ENCODE measurements at places on chromosomes 6 and 20.

DNA sequence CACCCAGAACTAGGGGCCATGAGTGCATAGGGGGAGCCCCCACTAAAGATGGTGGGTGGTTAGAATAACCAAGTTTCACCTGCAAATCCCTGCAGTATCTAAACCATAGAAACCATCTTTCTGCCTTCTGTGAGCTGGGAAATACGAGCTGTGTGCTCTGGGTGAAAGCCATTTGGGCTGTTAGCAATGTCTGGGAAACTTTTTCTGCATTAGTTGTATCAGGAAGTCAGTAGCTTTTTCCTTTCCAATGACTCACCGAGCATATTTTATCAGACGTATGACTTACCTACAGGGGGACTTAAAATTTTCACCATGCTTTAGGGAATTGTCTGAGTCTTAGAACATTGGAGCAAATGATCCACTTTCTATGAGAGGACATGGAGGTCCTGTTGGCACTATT lies 584.0 kb downstream of the QKI start:
- no peak for DNase-seq

- no peak for DNase-seq
Measured at GRCh38 chr20:46206025-46206424, 87.9 kb downstream of the CD40 start.

- no peak for DNase-seq
Measured at GRCh38 chr6:40426346-40427066, 160.7 kb downstream of the LRFN2 start.

GRCh38 chr20:41049451-41049850 lies 20.8 kb downstream of the TOP1 start:
- no peak for DNase-seq

DNA sequence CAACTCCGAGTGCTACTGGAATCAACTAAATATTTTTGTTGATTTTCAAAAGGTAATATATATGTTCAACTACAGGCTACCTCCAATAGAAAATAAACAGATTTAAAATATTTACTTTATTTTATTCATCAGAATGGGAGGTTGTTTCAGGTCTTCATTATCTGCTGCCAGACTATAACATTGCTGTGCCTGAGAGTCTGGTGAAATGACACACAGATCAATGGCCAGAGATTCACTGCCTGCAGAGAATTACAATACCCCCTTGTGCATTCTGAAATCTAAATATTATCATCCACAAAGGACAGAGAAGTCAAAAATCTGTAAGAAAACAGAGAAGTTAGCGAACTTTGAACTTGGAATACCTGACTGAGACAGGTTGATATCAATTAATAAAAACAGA lies 667.8 kb upstream of the GJE1 start:
- no peak for DNase-seq

- no peak for DNase-seq
Measured at GRCh38 chr6:41122918-41123317, 31.2 kb downstream of the TREML1 start.

DNA sequence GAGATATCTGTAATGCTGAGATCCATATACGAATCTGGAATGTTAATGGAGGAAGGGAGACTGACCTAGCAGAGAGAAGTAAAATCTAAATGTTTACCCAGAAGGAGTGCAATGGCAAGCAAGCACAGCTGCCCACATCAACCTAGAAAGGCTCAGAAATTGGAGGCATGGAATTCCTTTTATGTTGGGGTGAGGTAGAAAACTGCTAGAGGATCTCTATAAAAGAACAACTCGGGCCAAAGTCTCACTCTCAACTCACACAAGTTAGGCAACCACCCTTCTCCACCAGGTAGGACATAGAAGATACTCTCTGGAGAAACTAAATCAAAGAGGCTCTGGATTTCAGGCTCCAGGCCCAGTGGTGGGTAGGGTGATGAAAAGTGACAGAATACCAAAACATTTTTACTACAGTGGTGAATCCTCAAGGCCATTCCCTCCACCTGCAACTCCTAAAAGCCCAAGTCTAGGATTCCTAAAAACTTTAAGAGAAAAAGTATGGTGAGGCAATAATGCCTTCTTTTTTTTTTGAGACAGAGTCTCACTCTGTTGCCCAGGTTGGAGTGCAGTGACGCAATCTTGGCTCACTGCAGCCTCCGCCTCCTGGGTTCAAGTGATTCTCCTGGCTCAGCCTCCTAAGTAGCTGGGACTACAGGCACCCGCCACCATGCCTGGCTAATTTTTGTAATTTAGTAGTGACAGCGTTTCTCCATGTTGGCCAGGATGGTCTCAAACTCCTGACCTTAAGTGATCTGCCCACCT lies 9.5 kb upstream of the ADGRG6 start:
- DNase-seq, result no peak

DNA sequence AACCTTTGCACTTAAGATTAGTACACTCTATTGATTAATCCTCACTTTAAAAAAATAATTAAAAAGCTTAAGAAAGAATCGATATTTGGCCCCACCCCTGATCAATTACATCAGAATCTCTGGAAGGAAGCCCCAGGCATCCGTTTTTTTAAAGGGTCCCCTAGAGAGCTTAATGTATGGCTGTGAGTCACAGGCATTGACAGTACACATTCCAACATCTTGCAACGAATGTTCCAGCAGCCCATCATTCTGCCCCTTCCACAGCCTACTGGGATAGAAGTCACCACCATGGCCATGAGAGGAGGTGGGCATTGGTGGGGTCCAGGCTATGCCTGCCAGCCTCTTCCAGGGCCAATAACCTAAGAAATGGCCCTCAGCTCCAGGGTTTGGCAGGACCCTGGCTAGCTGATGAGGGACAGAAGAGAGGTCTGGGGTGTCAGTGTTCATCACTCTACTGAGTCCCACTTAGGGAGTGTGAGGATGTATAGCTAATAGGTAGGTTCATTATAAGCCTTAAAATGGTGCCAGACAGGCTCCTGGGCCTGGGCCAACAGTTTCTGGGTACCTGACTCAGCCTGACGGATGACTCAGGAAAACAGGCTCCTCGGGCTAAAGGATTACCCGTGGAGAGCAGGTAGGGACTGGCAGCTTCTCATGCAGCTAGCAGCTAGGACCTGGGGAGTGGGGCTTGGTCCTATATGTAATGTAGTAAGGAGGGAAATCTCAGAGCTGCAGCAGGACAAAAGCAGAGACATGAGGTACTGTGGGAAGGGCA lies 40.4 kb downstream of the MDGA1 start:
- no peak for DNase-seq

GRCh38 chr20:47713878-47714450 lies 71.3 kb downstream of the SULF2 start:
- no peak for DNase-seq

GRCh38 chr6:30151580-30151979 lies 9.4 kb downstream of the TRIM10 start:
- DNase-seq, result no peak

GRCh38 chr6:4599924-4600323 lies 176.3 kb upstream of the CDYL start:
- no peak for DNase-seq

- no peak for DNase-seq
Measured at GRCh38 chr20:63688228-63689045, 8.0 kb upstream of the TNFRSF6B start.

GRCh38 chr6:129597023-129597713 lies 112.8 kb downstream of the ARHGAP18 start:
- no peak for DNase-seq

DNA sequence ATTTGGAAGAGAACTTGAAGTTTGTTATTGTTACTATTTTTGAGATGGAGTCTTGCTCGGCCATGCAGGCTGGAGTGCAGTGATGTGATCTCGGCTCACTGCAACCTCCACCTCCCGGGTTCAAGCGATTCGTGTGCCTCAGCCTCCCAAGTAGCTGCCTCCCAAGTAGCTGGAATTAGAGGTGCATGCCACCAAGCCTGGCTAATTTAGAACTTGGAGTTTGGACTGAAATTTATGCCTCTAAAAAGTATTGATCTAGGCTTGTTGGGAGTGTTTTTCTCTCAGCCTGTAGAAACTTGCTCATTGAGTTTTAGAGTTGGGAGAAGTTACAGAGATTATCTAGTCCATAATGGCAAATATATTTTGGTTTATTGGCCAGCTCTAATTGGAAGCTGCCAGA lies 4.1 kb downstream of the ITCH start:
- no peak for DNase-seq

DNA sequence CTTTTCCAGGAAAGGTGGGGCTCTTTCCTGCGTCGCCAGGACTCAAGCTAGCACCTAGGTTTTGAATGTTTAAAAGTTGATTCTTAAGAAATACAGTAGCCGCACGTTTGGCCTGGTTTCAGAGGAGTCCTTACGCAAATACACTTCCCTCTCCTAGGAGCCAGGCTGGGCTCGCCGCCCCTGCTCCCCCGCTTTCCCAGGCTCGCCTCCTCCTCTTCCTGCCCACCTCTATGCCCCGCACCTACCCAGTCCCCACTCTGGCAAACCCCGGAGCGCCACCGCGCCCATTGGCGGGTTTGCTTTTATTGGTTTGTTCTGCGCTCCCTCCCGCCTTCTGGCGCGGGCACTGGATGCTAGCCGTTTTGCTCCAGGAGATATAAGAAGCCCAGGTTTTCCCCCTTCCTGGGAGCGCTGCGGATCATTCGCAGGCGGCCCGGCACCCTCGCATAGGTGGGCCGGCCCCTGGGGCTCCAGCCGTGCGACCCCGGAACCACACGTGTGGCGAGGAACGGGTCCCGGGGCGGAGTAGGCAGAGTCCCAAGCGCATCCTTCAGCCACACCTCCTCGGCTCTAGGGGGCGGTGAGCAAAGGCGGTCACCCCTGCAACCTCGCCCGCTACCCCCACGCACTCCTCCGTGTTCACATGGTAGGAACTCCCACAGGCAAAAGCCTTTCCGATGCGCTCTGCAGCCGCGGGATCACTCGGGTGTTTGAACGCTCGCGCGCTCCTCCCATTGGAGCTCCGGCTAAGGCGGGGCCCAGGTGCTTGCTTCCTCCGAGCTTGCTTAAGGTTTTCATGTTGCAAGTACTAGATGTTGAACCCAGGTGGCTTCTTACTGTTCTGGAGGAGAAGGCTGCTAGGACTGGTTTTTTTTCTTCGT lies 119.0 kb downstream of the RTN4IP1 start:
- DNase-seq, result peak; percentile 57

- no peak for DNase-seq
Measured at GRCh38 chr6:115514656-115515055, 546.0 kb downstream of the FRK start.

DNA sequence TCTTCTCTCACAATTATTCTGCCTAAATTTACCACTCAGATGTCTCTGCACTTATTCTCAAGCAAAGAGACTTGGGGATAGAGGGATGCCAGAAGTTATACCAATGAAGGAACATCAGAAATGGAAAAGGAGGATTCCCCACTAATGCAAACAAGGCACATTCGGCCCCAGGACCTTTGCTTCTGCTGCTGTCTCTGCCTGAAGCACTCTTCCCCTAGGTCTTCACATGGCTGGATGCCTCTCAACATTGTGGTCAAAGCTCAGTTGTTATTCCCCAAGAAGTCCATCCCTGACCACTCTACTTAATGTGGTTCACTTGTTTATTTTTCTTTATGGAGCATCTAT lies 508.7 kb downstream of the DOK5 start:
- no peak for DNase-seq

GRCh38 chr6:93581371-93581770 lies 162.0 kb upstream of the EPHA7 start:
- no peak for DNase-seq

- no peak for DNase-seq
Measured at GRCh38 chr6:14645221-14645620, 527.6 kb downstream of the CD83 start.

GRCh38 chr6:130303431-130303830 lies 62.4 kb upstream of the TMEM200A start:
- DNase-seq, result no peak

- DNase-seq, result no peak
Measured at GRCh38 chr20:49187330-49187850, 744 bp downstream of the STAU1 start.

DNA sequence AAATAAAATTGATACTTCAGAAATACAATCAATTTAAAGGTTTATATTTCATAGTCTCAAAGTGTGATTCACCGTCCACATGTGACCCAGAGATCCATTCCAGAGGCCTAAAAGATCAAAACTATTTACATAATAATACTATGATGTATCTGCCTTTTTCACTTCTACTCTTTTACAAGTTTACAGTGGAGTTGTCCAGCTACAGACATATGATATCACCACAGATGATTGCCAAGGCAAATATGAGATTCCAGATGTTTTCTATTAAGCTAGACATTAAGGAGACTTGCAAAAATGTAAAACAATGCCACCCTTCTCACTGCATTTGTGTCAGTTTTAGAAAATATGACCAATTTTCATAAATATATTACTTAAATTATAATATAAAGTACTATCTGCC lies 443.7 kb downstream of the GJA1 start:
- no peak for DNase-seq

DNA sequence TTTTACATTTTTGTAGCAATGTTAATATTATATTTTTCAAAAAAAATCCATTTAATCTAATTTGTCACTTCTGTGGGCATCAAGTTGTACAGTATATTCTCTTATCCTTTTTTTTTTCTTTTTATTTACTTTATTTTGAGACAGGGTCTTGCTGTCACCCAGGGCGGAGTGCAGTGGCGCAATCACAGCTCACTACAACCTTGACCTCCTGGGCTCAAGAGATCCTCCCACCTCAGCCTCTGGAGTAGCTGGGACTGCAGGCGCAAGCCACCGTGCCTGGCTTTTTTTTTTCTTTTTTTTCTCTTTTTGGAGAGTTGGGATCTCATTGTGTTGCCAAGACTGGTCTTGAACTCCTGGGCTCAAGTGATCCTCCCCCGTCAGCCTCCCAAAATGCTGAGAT lies 14.4 kb upstream of the BEND6 start:
- DNase-seq, result no peak
